Astrocyte of the spinal cord (primary cell): ENCODE measurements at places on chromosomes 12 and 14.
A peak's percentile ranks its signal among the peaks of the same experiment; 100 is the strongest.

DNA sequence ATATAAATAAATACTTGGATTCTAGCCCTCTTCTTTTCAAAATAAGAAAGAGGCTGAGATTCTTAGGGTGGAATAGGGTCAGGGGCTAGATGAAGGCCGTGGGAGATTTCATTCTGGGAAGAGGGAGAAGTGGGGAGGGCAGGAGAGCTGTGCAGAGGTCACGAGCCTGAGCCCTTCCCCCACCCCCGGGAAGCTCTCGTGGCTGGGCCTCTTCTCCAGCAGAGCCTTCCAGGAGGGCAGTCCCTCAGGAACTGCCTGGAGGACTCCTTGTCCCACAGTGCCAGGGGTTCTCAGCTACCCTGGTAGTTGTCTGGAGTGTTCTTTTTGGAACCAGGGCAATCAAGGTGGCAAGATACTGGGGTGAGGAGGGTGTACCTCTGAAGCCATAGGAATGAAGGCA lies 94.0 kb downstream of the ESR2 start:
- no peak for DNase-seq

DNA sequence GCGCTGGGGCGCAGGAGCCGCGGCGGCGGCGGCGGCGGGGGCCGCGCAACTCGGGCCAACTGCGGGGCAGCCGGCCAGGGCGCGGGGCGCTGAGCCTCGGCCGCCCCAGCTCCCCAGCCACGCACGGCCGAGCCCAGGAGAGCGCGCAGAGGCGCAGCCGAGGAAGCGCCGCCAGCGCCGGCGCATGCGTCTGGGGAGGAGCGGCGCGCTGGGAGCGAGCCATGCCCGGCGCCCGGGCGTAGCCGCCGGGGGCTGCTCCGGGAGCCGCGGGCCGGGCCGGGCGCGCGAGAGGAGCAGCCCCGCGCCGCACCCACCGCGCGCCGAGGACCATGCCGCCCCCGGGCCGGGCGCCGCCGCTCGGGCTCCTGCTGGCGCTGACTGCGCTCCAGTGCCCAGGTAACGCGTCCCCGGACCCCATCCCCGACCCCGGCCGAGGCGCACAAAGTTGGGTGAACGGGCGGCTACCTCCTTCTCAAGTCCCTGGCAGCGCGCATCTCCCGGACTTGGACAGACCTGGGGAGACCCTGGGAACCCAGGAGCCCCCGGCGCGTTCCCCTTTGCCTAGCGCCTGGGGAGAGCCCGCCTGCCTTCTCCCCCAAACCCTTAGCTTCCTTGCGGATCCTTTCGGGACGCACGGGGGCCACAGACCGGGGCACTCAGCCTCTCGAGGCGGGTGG lies 121.4 kb downstream of the AACS start:
- no peak for DNase-seq

DNA sequence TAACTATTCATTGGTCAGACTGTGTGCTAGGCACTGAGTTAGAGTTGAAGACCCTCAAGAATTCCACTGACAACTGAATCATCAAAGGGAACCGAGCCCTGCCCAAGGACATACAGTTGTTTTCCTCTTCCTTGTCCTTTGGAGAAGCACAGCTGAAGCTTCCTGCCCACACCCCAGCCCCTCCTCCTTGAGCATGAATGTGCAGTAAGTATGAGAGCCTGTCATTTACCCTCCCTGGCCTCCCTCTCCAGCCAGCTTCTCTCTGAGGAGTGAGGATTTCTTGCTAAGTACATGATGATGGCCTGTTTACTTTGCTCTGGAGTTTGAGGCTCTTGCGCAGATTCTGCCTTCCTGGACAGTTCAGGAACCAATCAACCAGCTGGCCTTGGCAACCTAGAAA lies 235.2 kb downstream of the CACNA1C start:
- peak; percentile 43 for DNase-seq

- DNase-seq: peak; percentile 52
Observed at GRCh38 chr14:21734457-21735074, 60.9 kb upstream of the OR4E1 start.

DNA sequence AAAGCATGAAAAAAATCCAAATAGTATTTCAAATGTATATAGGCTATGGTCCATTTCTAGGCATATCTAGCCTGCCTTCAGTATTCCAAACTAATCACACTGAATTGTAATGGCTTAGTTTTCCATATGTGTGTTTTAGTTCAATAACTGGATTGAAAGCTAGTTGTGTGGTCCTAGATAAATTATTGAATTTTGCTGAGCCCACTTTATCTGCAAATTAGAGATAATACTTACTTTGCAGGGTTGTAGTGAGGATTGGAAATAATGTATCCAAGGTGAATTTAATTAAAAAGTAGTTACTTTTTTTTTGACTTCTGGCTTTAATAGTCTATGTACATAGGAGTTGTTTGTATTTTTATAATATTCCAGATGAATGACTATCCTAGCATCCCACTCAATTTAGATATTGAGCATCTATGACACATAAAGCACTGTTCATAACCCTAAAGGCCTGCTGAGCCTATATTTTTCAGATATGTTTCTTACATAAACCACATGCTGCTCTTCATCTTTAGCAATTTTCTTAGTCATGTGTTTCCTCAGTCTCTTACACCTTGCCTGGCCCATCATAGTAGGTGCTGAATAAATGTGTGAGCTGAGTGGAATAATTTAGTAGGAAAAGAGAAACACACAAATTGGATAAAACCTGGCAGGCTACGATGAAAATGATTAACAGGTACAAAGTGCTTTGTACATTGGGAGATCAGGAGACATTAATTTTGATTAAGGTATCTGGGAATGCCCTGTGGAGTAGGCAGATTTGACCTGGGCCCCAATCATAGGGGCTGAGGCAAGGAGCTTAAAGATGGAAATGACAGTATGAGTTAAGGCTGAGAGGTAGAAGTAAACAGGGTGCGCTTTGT lies 1.1 kb upstream of the ATP23 start:
- DNase-seq: no peak

- DNase-seq: no peak
Observed at GRCh38 chr14:55121628-55122439, 7.2 kb upstream of the LGALS3 start.

GRCh38 chr12:114257687-114258086 lies 148.3 kb downstream of the TBX5 start:
- DNase-seq: no peak

GRCh38 chr12:50102646-50103309 lies 1.0 kb upstream of the GPD1 start:
- DNase-seq: no peak

- no peak for DNase-seq
Observed at GRCh38 chr12:109697877-109698468, 15.7 kb upstream of the FAM222A start.

DNA sequence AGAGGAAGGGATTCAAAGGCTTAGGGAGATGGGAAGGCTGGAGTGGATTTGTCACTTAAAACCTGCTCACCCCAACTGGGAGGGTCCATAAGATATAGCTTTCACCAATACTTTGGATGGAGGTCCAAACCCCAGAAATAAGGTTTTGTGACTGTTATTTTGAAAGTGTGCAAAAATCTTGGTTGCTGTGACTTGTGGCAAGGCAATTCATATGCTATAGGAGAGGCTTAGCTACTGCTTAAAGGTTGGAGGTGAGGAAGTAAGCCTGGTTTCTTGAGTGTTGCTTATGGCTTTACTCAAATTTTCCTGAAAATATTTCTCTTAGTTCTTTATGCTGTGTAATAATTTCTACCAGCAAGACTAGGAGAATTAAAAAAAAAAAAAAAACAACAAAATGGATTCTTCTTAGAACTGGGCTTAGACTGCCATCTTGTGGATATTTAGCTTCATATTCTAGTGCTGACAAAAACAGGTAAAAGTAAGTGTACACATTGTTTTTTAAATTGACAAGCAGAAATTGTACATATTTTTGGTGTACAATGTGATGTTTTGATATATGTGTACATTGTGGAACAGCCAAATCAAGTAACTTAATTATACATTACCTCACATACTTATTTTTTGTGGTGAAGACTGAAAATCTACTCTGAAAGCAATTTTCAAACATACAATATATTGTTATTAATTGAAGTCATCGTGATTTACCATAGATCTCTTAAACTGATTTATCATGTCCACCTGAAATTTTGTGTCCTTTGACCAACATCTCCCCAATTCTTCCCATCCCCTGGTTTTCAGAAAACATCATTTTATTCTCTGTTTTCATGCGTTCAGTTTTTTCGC lies 23.0 kb downstream of the PDE6H start:
- DNase-seq: peak; percentile 74

DNA sequence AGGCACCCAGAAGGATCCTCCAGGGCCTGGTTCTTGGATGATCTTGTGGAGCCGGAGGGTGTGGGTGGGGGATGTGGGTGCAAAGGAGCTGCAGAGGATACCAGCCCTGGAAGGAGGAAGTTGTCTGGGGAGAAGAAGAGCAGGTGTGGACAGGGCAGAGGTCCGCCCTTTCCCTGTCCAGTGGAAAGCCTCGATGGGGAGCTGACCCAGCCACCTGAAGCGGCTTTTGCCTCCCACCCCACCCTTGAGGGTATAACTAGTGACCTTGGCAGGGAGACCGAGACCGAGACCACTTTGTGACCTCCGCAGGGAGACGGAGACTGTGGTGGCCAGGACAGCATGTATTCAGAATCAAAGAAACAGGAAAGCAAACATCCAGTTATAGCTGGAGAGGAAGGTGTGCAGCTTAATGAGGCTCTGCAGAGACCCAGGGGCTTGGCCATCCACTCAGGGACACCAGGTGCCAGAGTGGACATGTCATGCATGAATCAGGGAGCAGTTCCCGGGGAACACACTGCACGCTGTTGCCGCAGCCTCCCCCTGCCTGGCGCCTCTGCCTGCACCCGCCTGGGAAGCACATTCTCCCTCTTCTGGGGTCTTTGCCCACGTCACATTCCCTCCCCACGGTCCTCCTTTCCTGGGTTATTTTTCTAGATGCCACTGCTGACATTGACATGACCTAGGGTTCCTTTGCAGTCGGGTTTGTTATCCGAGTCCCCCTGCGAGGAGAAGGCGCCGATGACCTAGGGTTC lies 87.7 kb downstream of the ADGRD1 start:
- no peak for DNase-seq

- DNase-seq: no peak
Observed at GRCh38 chr14:93099196-93099595, 16.5 kb downstream of the ITPK1 start.

DNA sequence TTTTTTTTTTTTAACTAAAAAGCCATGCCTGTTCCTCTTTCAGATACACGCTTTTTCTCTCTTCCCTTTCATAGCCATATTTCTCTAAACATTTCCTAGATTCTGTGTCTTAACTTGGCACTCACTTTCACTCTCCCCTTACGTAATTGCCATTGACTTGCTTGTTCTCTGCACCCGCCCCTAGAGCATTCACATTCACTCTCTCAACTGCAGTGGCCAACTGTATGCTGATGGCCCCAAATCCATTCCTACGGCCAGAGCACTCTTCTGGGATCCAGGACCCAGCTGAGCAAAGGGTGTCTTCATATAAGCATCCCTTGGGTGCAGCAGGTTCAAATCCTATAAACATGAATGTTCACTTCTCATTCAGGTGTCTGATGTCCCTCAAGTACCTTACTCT lies 59.5 kb downstream of the CKB start:
- no peak for DNase-seq

- no peak for DNase-seq
Observed at GRCh38 chr12:100528471-100529127, 44.9 kb upstream of the GAS2L3 start.

DNA sequence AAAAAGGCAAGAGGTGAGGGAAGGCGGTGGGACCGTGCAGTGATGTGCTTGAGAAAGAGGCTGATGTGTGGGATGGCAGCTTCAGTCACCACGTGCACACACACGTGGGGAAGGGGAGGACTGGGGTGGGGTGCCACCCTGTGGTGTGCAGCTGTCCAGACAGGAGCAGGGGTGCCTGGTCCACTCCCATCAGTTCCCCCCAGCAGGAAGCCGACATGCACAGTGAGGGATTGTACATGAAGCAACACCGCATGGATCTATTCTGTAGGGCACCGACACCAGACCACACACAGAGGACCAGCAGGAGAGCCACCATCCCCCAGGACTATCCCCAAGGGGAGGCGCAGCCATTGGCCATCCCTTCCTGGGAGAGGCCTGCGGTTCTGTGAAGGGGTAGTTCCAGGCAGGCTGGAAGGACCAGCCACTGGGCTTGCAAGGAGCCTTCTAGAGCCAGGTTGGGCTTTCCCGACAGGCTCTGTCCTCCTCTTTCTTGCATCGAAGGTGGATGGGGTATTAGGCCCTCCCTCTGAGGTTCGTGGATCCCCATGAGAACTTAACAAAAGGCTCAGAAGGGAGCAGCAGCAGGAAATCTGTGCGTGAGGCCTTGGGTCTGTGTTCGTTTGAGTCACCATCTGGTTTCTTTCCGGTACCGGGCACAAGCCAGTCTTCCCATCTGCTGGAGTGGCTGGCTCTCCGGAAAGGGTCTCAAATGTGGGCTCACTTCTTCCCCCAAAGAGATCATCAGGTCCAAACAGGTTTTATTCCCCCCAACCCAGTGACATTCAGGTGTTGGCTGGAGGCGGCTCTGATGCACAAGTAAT lies 59.8 kb downstream of the PLEKHG3 start:
- peak; percentile 41 for DNase-seq

DNA sequence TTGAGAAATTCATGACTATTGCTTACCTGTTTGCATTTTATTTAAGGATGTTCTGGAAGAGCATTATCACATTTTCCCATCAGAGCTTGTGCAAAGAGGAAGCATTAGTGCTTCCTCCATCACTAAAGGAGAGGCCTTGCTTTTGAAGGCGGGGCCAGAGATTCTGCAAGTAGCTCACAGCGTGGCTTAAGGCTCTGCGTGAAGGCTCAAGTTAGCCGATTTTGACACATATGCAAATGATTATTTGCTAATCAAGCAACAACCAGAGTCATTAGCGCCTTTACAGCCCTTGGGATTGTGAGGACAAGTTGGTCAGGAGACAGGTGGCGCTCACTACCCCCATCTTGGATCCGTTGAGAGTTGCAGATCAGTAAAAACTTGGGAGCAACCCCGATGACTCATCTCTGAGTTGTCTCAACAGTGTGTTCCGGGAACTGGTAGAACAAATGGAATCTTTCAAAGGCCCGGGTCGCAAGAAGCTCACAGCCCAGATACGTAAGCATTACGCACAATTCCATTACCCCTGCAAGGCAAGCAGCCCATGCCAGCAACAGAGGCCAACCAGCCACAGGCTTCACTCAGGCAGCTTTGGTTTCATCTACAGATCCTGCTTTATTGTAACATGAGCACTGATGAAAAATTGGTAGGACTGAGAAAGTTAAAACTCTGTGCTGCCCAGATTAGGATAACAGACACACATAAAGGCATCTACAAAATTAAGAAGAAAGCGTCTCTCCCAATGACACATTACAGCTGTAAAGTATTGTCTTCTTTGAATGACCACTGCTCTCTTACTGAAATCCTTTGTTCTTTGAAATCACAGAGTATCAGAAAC lies 34.9 kb upstream of the SPTSSA start:
- peak; percentile 100 for DNase-seq

GRCh38 chr12:51970904-51971646 lies 19.6 kb downstream of the ACVR1B start:
- peak; percentile 62 for DNase-seq

- DNase-seq: no peak
Observed at GRCh38 chr12:101703487-101703886, 6.0 kb downstream of the CHPT1 start.
